SHP77 treated with DMSO at 0.1 percent for 48 hours (cell line): ENCODE measurements at places on chromosomes 1 and 21.

- no peak for DNase-seq
Measured at GRCh38 chr21:46084709-46085108, 13.2 kb upstream of the COL6A2 start.

DNA sequence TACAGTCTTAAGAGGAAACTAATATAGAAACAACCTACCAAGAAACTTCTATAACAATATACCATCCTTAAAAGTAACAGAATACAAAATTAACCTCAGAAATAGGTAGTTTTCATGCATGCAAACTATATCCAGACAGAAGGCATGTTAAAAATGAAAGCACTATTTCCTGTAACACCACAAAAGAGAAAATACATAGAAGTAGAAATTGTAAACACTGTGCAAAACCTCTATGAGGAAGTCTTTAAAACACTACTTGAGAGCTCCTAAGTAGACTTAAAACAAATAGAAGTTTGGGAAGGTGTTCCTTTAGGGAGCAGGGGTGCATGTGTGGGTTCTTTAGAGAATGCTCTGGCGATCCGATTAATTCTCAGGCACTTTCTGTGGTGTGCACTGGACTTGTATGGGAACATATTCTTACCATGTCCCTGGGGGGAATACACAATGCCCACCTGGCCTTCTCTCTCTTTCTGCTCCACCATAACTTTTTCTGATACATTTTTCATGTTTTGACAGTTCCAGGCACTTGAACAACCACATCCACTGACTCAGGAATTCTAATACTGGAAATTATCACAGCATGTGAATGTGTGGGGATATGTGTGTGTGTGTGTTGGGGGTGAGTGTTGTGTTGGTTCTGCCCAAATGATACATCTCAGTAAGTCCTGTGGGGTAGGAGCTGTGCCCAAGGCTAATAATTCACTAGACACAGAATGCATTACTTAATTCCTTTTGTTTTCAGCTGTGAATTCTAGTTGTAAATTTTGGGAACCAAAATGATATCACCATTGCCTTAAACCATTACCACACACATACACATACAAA, 866.3 kb upstream of the B3GALT2 start:
- no peak for DNase-seq

- DNase-seq: no peak
Measured at GRCh38 chr21:42239556-42239955, 20.6 kb downstream of the ABCG1 start.

- DNase-seq: no peak
Measured at GRCh38 chr1:34928066-34928696, 1.3 kb downstream of the DLGAP3 start.

GRCh38 chr1:68365709-68366382, 83.9 kb downstream of the RPE65 start:
- no peak for DNase-seq

DNA sequence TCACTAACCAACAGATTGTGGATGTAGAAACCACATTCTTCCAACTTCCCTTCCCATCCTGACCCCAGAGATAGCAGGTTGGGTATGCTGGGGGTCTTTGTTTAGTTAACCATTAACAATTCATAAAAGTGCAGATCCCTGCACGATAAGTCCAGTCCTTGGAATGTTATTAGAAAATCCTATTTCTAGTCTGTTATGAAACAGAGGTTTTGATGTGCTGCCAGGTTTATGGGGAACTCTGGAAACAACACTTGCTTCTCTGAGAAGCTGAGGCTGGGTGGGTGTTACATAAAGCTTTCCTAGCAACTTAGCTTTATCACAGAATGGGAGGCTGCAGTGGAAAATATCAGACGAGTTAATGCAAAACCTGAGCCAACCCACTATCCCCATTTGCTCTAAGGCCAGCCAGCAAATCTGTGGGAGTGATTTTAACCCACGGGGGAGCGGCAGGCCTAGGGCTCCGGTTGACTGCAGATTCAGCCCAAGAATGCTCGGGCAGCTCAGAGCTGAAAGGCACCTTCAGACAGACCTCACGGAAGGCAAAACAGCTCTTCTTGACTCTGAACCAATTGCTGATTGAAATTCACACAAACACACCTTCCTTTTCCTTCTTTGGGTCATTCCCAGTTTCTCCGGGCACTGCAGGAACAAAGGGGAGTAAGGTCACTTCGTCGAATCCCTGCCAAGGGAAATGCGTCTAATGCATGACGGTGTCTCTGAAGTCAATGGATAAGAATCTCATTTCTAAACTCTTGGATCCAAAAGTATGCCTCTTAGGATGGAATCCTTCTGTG, 111.7 kb upstream of the IRF2BP2 start:
- no peak for DNase-seq

- peak; percentile 47 for DNase-seq
Measured at GRCh38 chr1:172398970-172399755, 21.3 kb upstream of the C1orf105 start.

- DNase-seq: no peak
Measured at GRCh38 chr1:36148821-36149236, 457 bp downstream of the TRAPPC3 start.
